ENCODE measurements at places on chromosomes 12 and 14.
A peak's percentile ranks its signal among the peaks of the same experiment; 100 is the strongest.

GRCh38 chr12:7989827-7990491, 42.6 kb upstream of the FOXJ2 start:
- peak; percentile 36 for DNase-seq

DNA sequence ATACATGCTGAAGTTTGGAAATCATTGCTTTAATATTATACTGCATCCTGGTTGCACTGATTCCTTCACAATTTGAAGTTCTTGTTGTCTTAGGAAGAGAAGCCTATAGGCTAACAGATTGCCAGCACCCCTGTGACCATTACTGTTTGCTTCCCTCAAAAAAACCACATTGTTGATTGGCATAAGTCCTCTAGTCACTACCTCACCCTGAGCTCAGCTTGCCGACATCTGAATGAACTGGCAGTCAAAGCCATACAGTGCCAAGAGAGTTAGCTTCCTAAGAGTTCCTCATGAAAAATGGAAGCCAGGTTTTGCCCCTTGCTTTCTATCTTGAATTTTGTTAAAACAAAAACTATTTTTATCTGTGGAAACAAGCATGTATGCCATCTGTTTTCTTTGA, 276.1 kb downstream of the SYT1 start:
- no peak for DNase-seq

GRCh38 chr12:110888256-110888991, 32.0 kb downstream of the MYL2 start:
- DNase-seq, result no peak

GRCh38 chr14:89373185-89373584, 43.8 kb downstream of the FOXN3 start:
- DNase-seq, result no peak

- DNase-seq, result no peak
These were observed 71.7 kb downstream of the IPO8 start for GRCh38 chr12:30624009-30624408.

DNA sequence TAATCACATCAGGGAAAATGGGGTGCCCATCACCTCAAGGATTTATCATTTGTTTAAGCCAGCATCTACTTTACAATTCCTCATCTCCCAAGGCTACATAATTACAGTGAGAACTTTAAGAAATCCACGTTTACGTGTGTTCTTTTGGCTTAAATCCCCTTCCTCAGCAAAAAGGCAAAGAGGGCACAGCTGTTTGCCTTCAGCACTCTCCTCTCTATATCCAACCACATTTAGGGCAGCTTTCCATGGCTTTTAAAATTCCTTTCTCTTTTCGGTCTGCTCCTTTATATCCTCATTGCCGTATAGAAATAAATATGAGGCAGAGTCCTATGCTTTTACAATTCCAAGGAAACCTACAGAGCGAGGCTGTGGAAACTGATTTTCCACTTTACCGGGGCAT, 175.9 kb downstream of the EMP1 start:
- no peak for DNase-seq

DNA sequence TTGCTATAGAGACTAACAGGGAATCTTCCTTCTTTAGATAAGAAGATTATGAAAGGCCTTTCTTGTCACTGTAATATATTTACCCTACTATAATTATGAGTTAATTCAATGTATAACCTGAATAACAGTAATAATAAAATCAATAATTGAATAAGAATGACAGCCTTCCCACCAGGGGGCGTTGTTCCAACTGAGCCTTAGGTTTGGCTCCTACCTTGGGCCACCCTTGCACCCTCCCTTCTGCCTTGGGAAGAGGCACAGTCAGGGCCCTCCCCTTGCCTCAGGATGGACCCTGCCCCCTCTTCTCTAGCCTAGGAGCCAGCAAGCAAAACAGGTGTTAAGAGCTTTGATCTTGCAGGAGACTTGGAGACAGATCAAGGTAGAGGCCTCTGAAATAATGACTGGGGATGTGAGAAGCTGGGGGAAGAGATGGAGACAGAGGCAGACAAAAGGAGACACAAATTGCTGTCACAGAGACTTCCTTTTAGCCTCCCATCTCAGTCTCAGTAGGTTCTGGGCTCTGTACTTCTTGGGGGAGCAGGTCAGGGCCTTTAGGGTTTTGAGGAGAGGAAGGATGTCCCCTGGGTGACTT, 40.1 kb upstream of the CISTR start:
- DNase-seq, result peak; percentile 45

- no peak for DNase-seq
These were observed 44.3 kb upstream of the OR10AD1 start for GRCh38 chr12:48247181-48247966.

GRCh38 chr12:108815369-108815768, 42.0 kb downstream of the SSH1 start:
- DNase-seq, result no peak

GRCh38 chr12:64154677-64155076, 67.4 kb downstream of the KICS2 start:
- DNase-seq, result no peak

DNA sequence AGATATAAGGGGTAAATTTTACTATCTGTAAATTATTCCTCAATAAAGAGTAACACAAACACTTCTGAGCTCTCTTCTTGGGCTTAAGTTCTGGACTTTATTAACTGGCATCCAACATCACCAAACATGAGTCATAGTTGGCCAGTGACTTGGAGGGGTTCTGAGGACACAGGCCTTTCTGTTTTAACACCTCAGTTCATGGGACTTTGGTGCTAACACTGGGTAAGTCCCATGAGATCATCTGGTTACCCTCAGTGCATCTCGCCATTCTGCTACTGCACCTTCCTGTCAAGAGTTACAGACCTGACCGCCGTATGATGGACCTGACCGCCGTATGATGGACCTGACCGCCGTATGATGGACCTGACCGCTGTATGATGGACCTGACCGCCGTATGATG, 9.9 kb downstream of the SLC15A4 start:
- no peak for DNase-seq

- no peak for DNase-seq
These were observed 10.2 kb upstream of the EMP1 start for GRCh38 chr12:13186302-13186701.

DNA sequence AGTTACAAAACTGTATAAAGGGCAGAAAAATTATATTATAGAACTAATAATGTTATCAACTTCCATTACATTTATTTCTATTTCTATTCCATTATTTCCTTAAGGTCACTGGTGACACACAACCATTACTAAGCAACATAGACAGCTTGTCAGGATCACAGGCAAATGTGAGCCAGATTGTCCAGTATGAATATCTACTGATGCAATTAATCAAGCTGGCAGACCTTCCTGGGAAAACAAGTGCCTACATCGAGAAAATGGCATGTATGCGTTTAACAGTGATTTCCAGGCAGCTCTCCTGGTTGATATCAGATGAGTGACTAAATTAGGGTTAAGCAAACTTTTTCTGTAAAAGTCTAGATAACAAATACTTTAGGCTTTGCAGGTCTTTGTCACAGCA, 36.9 kb upstream of the TSPAN8 start:
- no peak for DNase-seq

GRCh38 chr12:108833757-108834472, 23.5 kb downstream of the SSH1 start:
- DNase-seq, result no peak

DNA sequence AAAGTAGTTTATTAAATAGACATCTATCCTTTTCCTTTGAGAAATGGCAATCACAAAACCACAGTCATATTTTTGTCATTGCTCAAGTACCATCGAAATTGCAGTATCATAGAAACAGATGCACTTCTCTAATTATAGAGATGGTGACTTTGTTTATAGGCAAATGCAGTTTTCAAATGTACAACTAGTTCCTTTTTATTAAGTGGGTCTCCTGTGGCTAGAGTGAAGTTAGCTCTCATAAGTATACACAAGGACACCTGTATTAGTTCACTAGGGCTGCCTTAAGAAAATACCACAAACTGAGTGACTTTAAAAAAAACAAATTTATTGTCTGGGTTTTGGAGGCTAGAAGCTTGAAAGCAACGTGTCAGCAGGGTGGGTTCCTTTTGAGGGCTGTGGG, 62.8 kb downstream of the OTOGL start:
- DNase-seq, result no peak

DNA sequence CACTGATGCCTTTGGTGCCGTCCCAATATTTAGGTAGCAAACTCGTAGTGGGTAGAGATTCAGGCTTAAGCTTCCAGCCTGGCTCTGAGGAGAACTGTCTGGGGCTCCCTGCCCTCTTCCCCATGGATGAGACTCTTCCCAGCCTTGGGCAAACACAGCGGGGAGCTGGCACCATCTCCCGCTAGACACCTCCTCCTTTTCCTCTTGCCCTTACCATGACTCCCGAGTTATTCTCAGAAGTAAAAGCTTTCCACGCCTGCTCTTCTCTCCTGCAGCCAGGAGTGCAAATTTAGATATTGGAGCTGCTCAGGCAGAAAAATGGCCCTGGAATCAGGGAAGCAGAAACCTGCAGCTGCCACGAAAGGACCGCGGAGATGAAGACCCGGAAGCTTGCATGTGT, 45.6 kb upstream of the RBM19 start:
- no peak for DNase-seq

DNA sequence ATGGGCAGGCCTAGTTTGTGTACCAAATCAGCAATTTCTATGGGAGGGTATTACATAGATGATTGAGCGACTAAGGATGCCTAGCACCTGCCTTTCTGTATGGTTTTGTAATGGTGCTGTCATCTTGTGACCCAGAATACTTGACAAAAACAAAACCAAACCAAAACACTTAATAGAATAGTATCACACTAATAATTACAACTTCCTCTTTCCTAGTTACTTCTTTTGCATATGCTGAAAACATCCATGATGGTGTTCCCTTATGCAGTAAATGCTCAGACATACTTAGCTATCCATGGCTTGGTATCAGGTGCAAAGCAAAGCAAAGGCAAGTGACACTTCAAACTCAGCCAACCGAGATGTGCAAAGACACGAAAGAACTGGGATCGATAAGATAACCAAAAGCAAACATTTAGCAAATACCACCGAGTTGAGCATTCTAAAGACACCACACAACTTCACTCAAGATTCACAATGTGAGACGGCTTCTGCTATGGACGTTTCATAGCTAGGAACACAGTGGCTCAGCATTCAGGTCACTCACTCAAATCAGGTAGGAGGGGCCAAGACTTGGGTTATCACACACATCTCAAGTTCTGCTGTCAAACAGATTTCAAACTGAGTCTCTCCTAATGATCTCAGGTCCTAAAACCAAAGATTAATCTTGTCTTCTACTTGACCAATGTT, 24.3 kb downstream of the PPP1CC start:
- DNase-seq, result no peak

GRCh38 chr12:124898200-124898922, 16.1 kb downstream of the UBC start:
- DNase-seq, result peak; percentile 46

- DNase-seq, result no peak
These were observed 309.9 kb downstream of the VRK1 start for GRCh38 chr14:97107080-97107479.

GRCh38 chr14:106605548-106606448, 1079.4 kb downstream of the TMEM121 start:
- DNase-seq, result peak; percentile 72

GRCh38 chr12:32585680-32586079, 93.4 kb upstream of the DNM1L start:
- DNase-seq, result no peak

DNA sequence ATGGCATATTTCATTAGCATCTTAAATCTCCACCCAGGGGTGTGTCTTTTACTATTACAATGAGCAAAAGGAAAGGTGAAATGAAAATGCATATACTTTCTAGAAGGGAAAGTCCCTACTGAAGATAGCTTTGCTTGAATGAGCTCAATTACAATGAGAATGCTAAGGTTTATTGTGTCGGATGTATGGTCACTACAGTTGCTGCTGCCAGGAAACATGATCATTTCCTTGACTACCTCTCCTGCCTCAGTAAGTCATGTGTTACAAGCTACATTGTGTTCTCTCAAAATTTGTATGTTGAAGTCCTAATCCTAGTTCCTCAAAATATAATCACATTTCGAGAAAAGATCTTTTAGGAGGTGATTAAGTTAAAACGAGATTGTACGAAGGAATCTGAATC, 322.2 kb downstream of the MDGA2 start:
- no peak for DNase-seq

GRCh38 chr12:22276867-22277266, 57.6 kb downstream of the ST8SIA1 start:
- no peak for DNase-seq

- DNase-seq, result no peak
These were observed 4.3 kb upstream of the ASCL1 start for GRCh38 chr12:102953221-102953620.

Data from T-helper 9 cell (primary cell).